Naive thymus-derived CD4-positive, alpha-beta T cell (primary cell): ENCODE measurements at places on chromosomes 12 and 14.
A peak's percentile ranks its signal among the peaks of the same experiment; 100 is the strongest.

- no peak for DNase-seq
Measured at GRCh38 chr14:67815573-67816225, 691 bp downstream of the ZFYVE26 start.

- DNase-seq: no peak
Measured at GRCh38 chr14:101571004-101571403, 9.7 kb downstream of the DIO3 start.

GRCh38 chr12:88237954-88238353 lies 95.8 kb downstream of the TMTC3 start:
- no peak for DNase-seq

- no peak for DNase-seq
Measured at GRCh38 chr12:113582521-113583218, 111.0 kb upstream of the LHX5 start.

- no peak for DNase-seq
Measured at GRCh38 chr12:10033783-10034545, 3.5 kb downstream of the CLEC9A start.

DNA sequence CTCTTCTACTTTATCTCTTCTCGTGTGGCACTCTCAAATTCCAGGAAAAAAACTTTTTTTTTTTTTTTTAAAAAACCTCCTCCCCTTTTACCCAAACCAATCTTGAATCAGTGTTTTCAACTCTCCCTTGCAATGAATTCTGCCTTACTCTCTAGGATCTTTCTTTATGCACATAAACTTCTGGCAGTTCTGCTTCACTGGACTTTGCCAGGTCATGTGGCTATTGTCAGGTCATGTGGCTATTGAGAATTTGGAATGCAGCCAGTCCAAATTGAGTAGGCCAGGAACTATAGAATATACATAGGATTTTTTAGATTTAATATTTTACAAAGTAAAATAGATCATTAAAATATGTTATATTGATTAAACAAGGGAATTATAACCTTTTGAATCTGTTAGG lies 218.2 kb downstream of the TMTC3 start:
- DNase-seq: no peak

- DNase-seq: no peak
Measured at GRCh38 chr14:33836203-33836899, 114.5 kb downstream of the EGLN3 start.

DNA sequence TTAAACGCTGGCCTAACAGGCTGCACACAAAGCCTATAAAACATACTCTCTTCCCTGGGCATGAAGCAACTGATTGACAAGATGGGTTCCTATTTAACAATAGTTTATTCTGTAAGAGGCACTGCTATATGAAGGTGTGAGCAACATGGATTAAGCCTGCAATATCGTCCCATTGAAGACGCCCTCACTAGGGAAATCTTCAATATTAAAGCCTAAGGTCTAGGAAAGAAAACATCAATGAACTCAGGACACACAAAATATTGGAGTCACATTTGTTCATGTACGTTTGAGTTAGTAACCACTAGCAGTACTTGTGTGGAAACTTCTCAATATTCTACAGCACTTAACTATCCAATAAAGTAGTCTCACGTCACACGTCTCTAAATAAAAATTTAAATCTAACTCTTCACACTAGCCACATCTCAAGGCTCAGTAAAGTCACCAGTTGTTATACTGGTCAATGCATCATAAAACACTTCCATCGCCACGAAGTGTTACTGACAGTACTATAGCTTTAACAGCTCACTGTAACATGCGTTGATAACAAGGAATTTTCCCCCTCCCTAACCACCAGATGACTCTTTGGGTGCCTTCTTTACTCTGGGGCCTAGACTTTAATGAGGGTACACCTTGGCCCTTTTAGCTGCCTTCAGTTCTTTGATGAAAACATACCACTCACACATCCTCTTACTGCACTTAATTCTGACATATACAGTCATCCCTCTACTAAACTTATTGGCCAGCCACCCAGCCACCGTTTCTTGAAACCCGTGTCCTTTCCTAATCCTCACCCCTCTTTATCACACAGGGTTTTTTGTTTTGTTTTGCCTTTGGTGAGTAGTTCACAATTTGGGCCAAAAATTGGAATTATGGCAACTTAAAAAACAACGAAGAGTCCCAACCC lies 50.1 kb upstream of the OR5AU1 start:
- no peak for DNase-seq

DNA sequence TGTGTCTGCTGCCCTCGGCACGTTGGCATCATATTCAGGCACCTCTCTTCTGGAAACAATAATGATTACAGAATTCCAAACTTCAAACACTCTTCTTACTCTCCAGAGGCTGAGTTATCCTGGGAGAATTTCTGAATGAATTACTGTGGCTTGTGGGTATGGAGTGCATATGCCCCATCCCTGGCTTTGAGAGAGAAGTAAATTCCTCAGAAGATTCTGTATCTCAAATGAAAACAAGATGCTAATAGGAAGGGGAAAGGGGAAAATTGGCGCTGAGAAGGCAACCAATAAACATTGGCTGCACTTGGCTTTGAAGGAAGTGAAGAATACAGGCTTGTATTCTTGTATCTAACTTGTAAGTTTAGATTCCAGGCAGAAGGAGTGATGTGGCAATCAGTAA lies 132.0 kb upstream of the NOVA1 start:
- no peak for DNase-seq

GRCh38 chr14:89833120-89833532 lies 121.4 kb downstream of the EFCAB11 start:
- no peak for DNase-seq

GRCh38 chr12:115583591-115583990 lies 693.9 kb downstream of the MED13L start:
- no peak for DNase-seq

GRCh38 chr14:65414961-65415589 lies 2.5 kb downstream of the FUT8 start:
- peak; percentile 14 for DNase-seq

DNA sequence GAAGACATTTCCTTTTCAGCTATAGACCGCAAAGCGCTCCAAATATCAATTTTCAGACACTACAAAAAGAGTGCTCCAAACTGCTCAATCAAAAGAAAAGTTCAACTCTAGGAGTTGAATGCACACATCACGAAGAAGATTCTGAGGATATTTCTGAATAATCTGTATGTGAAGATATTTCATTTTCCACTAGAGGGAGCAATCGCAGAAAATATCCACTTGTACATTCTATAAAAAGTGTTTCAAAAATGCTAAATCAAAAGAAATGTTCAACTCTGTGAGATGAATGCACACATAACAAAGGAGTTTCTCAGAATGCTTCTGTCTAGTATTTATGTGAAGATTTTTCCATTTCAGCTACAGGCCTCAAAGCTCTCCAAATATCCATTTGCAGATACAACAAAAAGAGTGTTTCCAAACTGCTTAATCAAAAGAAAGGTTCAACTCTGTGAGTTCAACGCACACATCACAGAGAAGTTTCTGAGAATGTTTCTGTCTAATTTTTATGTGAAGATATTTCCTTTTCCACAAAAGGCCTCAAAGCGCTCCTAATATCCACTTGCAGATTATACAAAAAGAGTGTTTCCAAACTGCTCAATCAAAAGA lies 643.8 kb upstream of the ALG10B start:
- no peak for DNase-seq

GRCh38 chr14:45798659-45799058 lies 545.7 kb upstream of the MIS18BP1 start:
- no peak for DNase-seq

- no peak for DNase-seq
Measured at GRCh38 chr12:118058881-118059280, 2.1 kb downstream of the WSB2 start.
